MCF 10A (cell line): ENCODE measurements at places on chromosomes 1 and 21.
A peak's percentile ranks its signal among the peaks of the same experiment; 100 is the strongest.

- DNase-seq = no peak
These were observed 515.1 kb upstream of the PTBP2 start for GRCh38 chr1:96206451-96206850.

DNA sequence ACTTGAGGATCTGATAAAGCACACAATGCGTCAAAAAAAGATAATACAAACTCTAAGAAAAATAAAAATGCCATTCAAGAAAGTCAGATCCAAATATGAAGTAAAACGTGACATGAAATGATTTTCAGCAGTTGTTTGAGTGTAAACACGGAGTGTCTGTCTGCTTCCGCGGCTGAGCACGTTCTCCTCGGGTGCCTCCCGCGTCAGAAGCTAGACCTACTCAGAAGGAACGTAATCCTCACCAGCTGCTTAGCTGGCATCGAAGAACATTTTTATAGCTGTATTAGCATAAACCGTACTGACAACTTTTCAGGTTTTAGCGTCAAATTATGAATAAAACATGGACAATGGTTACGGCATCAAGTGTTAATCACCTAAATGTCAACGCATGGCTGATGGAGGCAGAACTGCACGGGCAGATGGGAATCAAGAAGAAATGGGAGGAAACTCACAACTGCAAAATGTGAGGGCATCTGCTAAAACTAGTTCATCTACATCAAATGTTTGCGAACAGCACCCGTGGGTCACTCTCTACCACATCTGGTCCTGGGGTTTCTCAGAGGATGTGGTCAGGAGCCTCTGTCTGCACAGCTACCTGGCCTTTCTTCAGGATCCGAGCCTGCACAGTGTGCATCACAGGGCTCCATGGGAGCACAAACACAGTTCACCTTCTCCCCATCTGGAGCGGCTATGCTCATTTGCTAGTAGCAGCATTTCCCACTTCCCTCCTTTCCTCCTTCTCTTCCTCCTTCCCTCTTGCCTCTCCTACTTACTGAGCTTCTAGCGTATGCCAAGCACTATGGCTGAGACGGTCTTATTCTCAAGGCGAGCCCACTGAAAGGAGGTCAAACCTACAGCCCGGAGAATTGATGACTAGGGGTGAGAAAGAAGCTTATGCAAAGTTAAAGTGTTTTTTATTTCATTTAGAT is 40.0 kb downstream of the RCAN1 start:
- DNase-seq = no peak

DNA sequence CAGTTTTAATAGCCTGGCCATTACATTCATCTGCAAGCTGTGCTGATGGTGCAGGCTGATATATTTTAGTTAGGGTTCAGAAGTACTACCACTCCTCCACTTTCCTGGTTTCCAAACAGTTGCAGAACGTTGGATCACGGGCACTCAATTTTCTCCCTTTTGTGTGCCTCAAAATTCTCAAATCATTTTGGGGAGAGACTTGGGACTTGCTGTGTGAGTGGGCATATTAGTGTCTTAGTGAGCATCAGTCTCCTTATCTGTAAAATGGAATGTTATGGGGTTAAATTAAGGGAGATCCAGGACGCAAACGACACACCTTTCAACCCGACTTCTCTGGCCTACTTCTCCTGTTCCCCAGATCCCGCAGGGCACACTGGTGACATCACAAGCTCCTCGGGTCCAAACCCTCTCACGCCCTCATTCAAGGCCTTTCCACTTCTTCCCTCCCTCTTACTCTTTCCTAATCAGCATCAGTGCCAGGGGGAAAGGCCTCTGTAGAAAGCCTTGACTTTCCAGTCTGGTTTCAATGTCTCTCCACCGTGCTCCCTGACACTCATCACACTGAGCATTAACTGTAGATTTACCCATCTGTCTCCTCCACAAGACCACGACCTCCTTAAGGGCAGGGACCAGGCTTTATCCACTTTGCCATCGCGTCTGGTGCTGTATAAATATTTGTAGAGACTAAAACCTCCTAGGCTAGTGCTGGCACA is 1.2 kb downstream of the PIGP start:
- DNase-seq = peak; percentile 77

DNA sequence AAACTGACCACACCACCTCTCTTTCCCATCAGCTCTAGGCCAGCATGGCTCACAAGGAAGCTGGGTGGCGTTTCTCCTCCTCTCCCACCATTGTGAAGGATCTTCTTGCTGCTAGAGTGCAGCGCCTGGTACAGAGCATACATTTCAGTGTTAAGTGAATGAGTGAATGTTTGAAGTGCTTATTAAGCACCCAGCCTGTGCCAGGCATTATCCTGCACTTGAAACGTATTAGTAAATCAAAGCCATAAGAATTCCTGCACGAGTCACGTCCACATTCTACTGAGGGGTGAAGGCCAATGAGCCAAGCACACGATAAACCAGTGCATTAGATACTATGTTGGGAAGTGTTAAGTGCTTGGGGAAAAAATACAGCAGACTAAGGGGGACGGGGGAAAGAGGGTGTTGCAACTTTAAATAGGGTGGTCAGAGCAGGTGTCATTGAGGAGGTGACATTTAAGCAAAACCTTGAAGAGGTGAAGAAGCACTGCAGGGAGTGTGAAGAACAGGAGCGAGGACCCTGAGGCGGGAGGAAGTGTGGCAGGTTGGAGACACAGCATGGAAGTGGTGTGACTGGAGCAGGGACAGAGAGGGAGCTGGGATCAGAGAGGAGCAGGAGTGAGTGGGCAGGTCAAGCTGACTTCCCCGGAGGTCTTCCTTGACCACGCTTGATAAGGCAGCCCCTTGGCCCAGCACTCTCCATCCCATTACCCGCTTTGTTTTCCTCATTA is 48.5 kb upstream of the LRRN2 start:
- DNase-seq = no peak

- DNase-seq = no peak
These were observed 15.6 kb downstream of the TRAPPC10 start for GRCh38 chr21:44027607-44028286.

- no peak for DNase-seq
These were observed 197.8 kb downstream of the HIVEP3 start for GRCh38 chr1:41720861-41721410.

- DNase-seq = peak; percentile 17
These were observed 12.3 kb downstream of the ZRANB2 start for GRCh38 chr1:71068325-71069240.

DNA sequence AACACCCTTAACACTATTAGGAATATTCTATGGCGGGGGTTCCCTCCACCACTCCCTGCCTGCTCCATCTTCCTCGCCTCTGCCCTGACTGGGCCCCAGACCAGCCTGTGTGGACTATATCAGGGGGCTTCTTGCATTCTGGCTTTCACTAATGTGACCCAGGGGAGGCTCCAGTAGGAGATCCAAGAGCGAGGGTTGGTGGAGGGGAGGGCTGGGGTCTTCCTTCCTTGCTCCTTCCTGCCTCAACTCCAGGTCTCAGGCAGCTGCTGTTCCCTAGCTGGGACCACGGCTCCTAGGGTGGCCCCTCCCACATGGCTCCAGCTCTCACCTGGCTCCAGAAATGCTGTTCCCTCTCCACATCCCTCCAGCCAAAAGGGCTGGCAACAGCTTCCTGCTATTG is 257.4 kb downstream of the MATN1 start:
- DNase-seq = no peak

- DNase-seq = no peak
These were observed 83.4 kb upstream of the BMP8A start for GRCh38 chr1:39407896-39408640.

DNA sequence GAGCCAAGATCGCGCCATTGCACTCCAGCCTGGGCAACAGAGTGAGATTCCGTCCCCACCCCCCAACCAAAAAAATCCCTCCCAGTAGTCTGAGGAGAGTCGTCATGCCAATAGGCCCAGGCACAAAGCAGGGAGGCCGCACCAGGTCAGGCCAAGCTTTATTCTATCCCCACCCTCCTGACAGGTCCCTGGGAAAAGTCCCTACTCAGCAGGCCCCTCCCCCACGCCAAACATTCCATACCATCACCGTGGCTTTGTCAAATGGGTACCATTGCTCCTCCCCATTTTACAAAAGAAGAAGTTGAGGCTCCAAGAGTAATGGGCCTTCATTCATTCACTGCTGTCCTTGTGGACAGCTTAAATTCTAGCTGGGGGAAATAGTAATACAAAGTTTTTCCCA is 5.3 kb downstream of the GPR3 start:
- DNase-seq = no peak

DNA sequence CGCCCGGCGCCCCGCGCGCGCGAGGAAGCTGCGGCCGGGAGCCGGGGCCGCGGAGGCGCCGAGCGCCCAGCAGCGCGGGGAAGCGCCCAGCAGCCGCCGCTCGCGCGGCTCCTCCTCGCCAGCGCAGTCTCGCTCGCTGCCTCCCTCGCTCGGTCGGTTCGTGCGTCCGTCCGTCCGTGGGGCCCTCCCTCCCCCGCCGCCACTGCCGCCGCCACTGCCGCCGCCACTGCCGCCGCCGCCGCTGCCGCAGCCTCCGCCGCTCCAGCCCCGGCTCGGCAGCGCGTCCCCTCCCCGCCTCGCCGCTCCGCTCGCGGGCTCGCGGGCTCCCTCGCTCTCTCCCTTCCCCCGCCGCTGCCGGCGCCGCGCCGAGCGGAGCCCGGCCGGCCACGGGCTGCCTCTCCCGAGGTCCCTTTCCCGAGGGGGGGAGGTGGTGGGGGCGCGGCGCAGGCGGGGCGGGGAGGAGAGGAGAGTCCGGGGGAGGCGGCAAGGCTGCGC is at the start of gene KCND3:
Gene KCND3 (minus strand): TSS at position 138 of the 495 bp plus-strand sequence.
- DNase-seq = no peak

- DNase-seq = no peak
These were observed 34.1 kb downstream of the IGSF21 start for GRCh38 chr1:18141661-18142060.

DNA sequence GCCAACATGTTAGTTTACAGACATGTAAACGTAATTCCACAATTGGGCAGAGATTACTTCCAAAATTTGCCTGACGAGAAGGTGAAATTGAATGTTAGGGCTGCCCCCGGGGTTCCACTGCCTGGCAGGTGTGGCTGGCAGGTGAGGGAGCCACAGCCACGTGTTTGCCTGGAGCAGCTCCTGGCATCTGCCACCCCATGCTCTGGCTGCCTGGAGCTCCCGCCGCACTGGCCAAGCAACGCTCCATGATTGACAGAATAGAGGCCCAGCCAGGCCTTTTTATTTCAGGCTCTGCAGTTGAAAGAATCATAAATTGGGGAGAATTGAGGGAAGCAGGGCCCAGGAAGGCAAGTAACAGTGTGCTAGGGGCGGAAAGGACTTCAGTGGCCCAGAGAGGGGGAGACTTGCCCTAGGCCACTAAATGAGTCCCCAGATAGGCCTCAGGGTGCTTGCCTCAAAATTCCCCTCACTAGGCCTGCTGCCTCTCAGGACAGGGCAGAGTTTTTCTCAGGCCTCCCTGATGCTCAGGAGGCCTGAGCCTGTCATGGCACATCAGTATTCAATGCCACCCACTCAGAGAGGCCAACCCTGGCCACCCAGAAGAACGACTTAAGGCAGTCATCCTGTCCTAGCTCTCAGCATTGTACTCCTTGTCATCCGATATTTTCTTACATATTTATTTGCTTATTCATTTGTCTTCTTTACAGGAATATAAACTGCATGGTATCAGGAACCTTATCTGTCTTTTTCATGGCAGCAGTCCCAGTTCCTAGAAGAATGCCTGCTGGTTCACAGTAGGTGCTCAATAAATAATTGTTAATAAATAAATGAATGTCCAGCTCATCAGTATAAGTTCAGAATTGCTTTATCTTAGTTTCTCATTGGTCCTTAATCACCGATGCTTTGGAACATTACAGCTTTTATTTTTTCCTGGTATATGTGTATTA is 16.6 kb upstream of the S1PR1 start:
- no peak for DNase-seq

GRCh38 chr21:37861561-37861960 is 54.7 kb downstream of the KCNJ6 start:
- no peak for DNase-seq

DNA sequence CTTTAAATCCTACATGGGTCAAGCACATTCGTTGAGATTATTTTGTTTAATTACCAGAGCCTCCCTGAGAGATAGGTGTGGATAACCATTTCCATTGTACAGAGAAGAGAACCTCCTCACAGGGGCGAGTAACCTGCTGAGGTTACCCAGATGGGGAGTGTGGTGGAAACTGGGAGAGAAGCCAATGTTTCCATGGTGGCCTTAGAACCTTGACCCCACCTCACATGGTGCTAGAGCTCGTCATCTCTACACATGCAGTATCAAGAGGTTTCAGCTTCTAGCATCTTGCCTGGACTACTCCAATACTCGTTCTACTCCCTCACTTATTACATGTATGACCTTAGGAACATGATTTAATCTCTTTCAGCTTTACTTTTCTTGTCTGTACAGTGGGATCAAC is 4.8 kb downstream of the REG4 start:
- DNase-seq = no peak
